ENCODE measurements at places on chromosomes 16 and 17.

DNA sequence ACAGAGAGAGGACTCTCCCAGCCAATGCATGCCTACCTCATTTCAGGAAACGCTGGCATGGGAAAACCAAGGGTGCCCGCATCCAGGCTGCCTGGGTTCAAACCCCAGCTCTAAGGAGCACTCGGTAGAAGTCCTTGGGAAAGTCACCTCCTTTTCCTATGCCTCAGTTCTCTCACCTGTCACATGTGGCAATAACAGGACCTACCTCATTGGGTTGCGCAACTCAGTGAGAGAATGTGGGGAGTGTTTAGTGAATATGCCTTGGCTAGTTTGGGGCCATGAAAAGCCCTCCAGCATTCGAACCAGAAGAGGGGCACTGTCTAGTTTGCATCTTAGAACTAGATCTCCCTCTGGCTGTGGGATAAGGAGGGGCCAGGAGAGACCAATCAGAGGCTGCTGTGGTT lies 9.0 kb upstream of the NXPH3 start:
- DNase-seq, result no peak

- no peak for DNase-seq
Observed at GRCh38 chr16:10888320-10888937, 11.4 kb downstream of the CIITA start.

DNA sequence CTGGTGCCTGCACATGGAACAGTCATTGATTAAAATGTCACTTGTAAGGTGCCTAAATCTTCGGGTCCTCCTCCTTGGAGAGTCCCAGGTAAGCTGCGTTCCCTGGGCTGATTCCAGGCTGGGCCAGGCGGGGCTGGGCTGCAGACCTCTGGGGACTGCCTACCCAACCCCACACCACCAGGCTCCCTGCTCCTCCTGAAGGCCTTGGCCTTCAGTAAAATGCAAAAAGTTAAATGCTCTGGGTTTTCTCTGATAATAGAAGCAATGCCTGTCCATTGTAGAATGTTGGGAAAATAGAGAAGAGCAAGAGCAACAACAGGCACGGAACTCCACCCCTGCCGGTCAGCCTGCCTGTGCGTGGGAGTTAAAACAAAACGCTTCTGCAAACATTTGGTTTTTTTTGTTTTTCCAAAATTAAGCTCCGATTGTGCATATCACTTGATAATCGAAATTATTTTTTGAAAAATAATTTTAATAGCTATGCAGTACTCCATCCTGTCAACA lies 363.9 kb downstream of the SEC14L1 start:
- no peak for DNase-seq

- DNase-seq, result peak; percentile 3
Observed at GRCh38 chr16:21277927-21278706, at the start of gene CRYM. Gene CRYM, minus strand, starts transcription at chr16:21278290. Its CDS starts 39 bp downstream, at chr16:21278251.

- no peak for DNase-seq
Observed at GRCh38 chr16:84630009-84630408, 12.1 kb upstream of the COTL1 start.

GRCh38 chr17:13374203-13375143 lies 227.3 kb downstream of the HS3ST3A1 start:
- DNase-seq, result no peak

DNA sequence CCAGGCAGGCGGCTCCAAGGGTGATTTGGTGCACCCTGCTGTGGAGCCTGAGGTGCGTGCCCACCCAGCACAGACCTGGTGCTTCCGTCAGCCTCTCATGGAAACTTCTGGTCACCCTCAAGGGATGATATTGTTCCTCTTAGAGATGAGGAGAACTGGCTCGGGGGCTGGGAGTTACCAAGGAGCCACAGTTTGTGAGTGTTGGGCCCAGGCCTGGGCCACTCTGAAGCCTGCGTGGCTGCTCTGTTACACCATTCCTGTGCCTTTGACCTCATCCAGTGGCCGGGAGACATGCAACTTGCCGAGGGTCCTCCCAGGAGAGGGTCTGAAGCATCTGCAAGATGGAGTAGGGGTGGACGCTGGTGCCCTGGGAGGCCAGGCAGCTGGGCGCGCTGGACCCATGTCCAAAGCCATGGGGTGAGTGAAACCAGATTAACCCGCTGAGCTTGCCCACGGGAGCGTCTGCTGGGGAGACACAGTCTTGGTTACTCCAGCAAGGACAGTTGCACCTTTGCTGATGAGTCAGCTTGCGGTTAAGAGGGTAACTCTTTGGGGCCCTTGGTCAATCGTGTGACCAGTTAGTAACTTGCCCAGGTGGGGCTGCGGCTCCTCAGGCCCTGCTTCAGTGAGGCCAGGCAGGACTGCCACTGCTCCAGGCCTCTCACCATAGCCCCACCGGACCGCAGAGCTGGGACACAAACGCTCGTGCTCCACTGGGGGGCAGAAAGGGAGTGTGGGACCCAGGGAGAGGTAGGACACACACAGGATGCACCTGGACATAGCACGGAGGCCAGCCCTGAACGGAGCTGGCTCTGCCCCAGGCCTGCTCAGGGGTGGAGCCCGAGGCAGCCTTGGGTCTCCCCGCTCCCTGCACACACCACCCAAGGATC lies 7.5 kb downstream of the C16orf90 start:
- DNase-seq, result no peak

DNA sequence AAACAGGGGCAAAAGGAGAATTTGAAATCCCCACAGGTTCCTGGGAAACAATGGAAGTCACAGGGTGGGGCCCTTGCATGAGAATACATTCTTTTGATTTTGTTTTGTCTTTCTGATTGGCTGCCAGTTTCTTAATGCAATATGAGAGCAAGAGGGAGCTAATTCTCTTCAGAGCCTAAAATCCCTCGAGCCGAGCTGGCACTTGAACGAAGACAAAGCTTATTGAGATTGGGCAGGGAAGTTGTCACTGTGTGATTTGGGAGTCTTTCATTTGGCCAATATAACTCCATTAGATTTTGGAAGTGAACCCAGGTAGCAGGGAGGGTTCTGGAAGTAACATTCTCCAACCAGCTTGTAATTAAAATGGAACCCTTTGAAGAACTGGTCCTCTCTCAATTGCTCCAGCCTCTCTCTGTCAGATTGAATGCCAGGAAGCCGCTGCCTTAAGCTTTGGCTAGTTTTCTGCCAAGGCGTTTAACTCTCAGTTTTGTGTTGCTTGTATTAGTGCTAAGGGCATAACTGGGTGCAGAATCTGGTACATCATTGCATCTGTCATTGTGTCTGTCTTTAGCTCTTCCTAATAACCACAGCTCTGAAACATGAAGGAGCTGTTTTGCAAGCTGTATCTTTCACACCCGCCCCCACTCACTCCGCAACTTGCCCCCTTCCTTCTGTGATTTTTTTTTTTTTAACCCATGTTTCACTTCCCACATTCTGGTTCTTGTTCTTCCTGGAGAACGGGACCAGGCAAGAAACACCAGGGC lies 272.0 kb downstream of the MAF start:
- DNase-seq, result no peak

- DNase-seq, result no peak
Observed at GRCh38 chr16:46889942-46890300, 5.8 kb downstream of the GPT2 start.

DNA sequence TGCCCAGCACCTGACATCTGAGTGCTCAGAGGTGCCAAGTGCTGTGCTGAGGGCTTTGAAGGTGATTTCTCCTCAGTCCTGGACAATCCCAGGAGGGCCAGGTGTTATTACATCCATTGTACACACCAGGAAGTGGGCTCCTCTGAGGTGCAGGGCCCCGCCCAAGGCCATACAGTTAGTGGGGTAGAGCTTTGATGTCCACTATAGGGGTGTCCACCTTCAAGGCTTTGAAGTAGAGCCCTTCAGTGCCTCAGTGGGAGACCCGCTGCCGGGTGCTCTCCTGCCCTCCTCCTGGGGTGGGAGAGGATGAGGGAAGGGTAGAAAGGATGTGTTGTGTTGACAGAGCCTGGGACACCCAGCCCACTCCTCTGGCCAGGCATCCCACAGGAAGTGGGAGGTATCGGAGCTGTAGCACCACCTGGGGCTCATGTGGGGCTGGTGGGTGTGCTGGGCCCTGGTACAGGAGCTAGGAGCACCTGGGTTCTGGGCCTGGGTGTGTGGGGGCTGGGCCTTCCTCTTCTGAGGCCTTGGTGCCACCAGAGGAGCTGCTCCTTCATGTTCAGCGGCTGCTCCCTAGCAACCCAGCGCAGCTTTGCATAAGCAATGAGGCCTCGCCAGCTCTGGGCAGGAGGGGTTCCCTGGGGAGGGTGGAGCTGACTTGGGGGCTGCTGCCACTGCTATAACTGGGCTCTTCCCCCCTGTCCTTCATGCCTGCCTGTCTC lies 7.4 kb downstream of the LASP1 start:
- no peak for DNase-seq
